ENCODE measurements at places on chromosomes 16 and 17. TPM values are rescaled to one million over a fixed set of nuclear protein-coding genes. Genes with fewer than 3 reads are reported as not detected.

The LRRC36 gene
- 0.64 TPM for total RNA-seq

The GPRC5B gene
- not detected for total RNA-seq

The MPP2 gene
- total RNA-seq, result 2.3 TPM

DNA sequence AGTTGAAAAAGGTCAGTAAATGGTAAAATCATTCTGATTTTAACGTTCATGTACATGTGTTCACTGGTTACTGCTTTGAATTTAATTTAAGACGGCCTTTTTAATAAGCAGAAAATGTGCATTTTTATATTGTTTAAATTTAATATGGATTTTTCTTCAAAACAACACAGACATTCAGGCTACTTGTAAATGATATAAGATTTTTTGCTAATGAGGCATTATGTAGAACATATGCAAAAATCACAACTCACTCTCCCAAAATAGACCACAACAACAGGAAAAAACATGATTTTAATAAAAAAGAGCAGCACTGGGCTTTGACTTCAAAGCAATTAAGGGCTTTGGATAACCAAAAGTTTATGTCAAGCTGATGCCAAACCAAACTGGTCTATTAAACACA, 22.3 kb downstream of the RPGRIP1L start:
- H3K27me3 ChIP-seq, result no peaks in the 10 kb centered on the region
- H3K4me3 ChIP-seq, result no peak overlapping the region
- no peak for DNase-seq
- H3K36me3 ChIP-seq, result peaks cover 19% of the 10 kb centered on the region
- no peak overlapping the region for H3K27ac ChIP-seq

DNA sequence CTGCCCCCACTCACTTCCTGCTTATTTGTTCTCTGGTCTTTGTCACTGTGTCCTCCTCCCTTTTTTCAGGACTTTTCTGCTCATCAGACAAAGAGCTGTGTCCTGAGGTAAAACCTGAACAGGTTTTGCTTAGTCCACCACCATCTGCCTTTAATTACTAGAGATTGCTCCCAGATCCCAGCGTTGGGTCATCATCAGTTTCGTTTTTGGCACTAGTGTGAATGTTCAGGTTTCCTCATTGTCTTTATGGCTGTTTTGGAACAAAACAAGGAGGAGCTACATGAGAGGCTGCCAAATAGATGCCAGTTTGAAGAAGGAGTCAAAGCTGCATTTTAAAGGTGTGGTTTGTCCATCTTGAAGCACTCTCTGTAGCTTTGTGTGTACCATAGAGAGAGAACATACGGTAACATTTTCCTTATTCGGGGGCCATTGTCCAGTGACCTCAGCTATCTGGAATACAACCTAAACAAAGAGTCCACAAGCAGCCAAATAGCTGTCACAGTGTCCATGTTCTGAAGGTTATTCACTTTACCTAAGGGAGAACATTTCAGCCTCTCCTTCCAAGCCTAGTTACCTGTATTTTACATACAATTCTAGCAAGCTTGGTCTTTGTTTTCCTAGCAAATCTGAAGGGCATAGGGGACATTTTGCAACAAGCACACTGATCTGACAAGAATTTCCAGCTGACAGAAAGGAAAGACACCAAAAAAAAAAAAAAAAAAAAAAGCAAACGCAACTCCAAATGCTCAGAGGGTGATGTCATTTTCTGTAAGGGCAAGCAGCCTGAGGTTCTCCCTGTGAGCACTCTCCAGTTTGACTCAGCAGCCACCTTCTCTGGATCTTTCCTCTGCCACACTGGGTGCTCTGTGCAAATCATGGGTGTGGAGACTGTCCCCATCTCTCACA, 196.1 kb downstream of the NTN1 start:
- H3K36me3 ChIP-seq, result peaks cover 3% of the 10 kb centered on the region
- H3K4me3 ChIP-seq, result no peak overlapping the region
- no peak for DNase-seq
- H3K27ac ChIP-seq, result no peak overlapping the region
- peaks cover 3% of the 10 kb centered on the region for H3K27me3 ChIP-seq

- peaks cover 17% of the 10 kb centered on the region for H3K36me3 ChIP-seq
- H3K27ac ChIP-seq, result peak overlapping the region; percentile 93
- no peaks in the 10 kb centered on the region for H3K27me3 ChIP-seq
- peak overlapping the region; percentile 57 for H3K4me3 ChIP-seq
- DNase-seq, result no peak
- peaks cover 50% of the 10 kb centered on the region for H3K4me1 ChIP-seq
These were observed 6.0 kb downstream of the CDK5R1 start for GRCh38 chr17:32492648-32493289.

GRCh38 chr16:78770353-78771091, 671.1 kb downstream of the WWOX start:
- no peaks in the 10 kb centered on the region for H3K36me3 ChIP-seq
- DNase-seq, result peak; percentile 83
- peak overlapping the region; percentile 23 for H3K27ac ChIP-seq
- H3K27me3 ChIP-seq, result peaks cover 5% of the 10 kb centered on the region
- no peak overlapping the region for H3K4me3 ChIP-seq
- peaks cover 5% of the 10 kb centered on the region for H3K4me1 ChIP-seq

GRCh38 chr17:69511250-69511649, 96.8 kb downstream of the MAP2K6 start:
- H3K4me1 ChIP-seq, result no peaks in the 10 kb centered on the region
- H3K4me3 ChIP-seq, result no peak overlapping the region
- H3K27me3 ChIP-seq, result no peaks in the 10 kb centered on the region
- no peak overlapping the region for H3K27ac ChIP-seq

DNA sequence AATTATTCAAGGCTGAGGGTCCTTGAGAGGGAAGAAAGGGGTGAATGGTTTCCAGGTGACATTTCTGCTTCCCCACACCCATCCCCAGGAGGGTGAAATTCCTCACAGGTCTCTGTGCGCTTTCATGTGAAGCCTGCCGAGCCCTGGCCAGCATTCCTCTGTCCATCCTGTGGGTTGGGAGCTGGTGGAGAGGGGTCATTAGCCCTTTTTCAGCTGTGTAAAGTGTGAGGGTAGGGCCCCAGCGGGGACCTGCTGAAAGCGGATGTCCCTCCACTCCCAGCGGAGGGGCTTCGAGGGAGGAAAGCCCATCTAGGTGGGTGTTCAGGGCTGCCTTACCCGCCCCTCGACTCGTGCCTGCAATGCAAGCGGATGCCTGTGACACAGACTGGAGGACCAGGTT, 53.3 kb upstream of the DLX4 start:
- DNase-seq, result no peak
- H3K4me3 ChIP-seq, result no peak overlapping the region
- peaks cover 52% of the 10 kb centered on the region for H3K27me3 ChIP-seq
- H3K4me1 ChIP-seq, result peaks cover 1% of the 10 kb centered on the region
- no peak overlapping the region for H3K27ac ChIP-seq

GRCh38 chr16:28910086-28911031, 14.7 kb downstream of the RABEP2 start:
- H3K4me1 ChIP-seq, result no peaks in the 10 kb centered on the region
- no peak for DNase-seq
- H3K27me3 ChIP-seq, result no peaks in the 10 kb centered on the region
- no peak overlapping the region for H3K27ac ChIP-seq
- H3K4me3 ChIP-seq, result no peak overlapping the region

Data from activated naive CD8-positive, alpha-beta T cell treated with anti-CD3 and anti-CD28 coated beads, Interleukin-2, amount 10 ng/mL, durations not matched to agents 7 days and 5 days (primary cell).